ENCODE measurements at places on chromosomes 4 and X. TPM values are rescaled to one million over a fixed set of nuclear protein-coding genes. Genes with fewer than 3 reads are reported as not detected.
A peak's percentile ranks its signal among the peaks of the same experiment; 100 is the strongest.

DNA sequence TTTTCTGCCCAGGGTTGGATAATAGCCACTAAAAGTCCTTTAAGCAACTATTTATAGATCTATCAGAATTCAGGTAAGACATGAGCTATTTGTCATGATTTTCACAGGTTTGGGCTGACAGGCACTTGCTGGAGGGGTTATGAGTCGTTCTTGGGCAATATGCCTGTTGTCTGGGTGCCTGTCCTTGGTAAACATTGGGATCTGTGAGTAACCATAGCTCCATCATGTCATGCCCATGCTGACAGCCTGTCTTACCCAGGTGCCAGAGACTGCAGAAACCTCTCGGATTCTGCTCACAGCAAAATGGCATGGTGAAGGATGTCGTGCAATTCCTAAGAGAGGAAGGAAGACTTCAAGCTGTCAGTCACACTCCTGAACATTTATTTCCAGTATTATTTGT, 116.0 kb upstream of the PUDP start:
- DNase-seq: no peak
- peaks cover 2% of the 10 kb centered on the region for H3K27me3 ChIP-seq
- H3K4me3 ChIP-seq: no peak overlapping the region
- peaks cover 34% of the 10 kb centered on the region for H3K36me3 ChIP-seq

DNA sequence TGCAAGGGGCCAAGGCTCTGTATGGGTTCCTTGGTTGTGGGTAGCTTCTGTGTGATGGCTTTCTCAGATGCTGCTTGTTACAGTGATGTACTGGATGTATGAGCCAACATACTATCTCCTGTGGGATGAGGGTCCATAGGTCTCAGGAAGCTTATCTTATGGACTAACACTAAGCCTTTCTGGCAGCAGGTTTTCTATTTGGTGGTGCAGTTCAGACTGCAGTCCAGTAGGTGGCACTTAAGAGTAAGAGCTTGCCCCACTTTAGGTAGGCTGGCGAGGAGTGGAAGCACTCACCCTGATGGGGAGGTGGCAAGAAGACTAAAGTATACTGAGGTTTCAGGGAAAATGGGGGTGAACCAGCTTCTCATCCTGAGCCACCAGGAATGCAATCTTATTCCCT, 306.7 kb upstream of the MAOA start:
- no peak overlapping the region for H3K4me3 ChIP-seq
- peak; percentile 33 for DNase-seq
- H3K27me3 ChIP-seq: peaks cover 10% of the 10 kb centered on the region

GRCh38 chr4:137700072-137700471, 167.8 kb upstream of the PCDH18 start:
- H3K4me3 ChIP-seq: no peak overlapping the region
- H3K27me3 ChIP-seq: no peaks in the 10 kb centered on the region
- peaks cover 9% of the 10 kb centered on the region for H3K36me3 ChIP-seq
- DNase-seq: no peak

- H3K27me3 ChIP-seq: peaks cover 3% of the 10 kb centered on the region
- no peaks in the 10 kb centered on the region for H3K4me1 ChIP-seq
- H3K4me3 ChIP-seq: no peak overlapping the region
- no peak overlapping the region for H3K27ac ChIP-seq
These were observed 18.1 kb upstream of the APBB2 start for GRCh38 chr4:41232406-41232805.

- no peaks in the 10 kb centered on the region for H3K27me3 ChIP-seq
- no peak overlapping the region for H3K4me3 ChIP-seq
- DNase-seq: no peak
- H3K4me1 ChIP-seq: no peaks in the 10 kb centered on the region
- H3K36me3 ChIP-seq: no peaks in the 10 kb centered on the region
- H3K27ac ChIP-seq: no peak overlapping the region
These were observed 240.9 kb upstream of the VEGFC start for GRCh38 chr4:177033632-177034031.

DNA sequence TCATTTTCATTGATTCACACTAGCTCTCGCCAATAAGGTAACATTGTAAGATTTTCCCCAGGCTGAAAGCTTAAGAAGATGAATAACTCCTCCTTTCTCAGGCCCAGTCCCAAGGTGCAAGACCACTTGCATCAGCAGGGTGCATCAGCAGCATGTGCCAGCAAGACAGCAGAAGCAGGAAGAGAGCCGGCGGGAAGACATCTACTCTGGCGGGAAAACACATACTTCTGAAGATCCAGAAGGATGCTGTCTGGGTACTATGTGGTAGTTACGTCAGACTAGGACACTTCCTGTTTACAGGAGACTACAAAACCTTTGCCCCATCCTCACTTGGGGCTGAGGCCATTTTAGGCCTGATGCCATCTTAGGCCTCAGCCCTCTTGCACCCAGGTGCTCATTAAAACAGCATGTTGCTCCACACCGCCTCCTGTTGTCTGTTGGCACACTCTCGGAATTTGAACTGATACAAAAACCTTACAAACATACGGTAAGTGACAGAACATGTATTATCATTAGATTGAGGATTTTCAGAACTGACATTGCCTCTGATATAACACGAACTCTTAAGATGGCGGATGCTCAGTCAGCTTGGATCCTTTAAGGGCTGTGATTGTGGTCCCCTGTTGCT, 886.5 kb upstream of the EPHA5 start:
- H3K36me3 ChIP-seq: no peaks in the 10 kb centered on the region
- H3K4me3 ChIP-seq: no peak overlapping the region
- DNase-seq: no peak
- H3K27me3 ChIP-seq: no peaks in the 10 kb centered on the region
- H3K4me1 ChIP-seq: no peaks in the 10 kb centered on the region

GRCh38 chr4:68337522-68337921, 12.4 kb downstream of the YTHDC1 start:
- H3K27me3 ChIP-seq: peaks cover 3% of the 10 kb centered on the region
- H3K27ac ChIP-seq: no peak overlapping the region
- no peak for DNase-seq
- H3K4me1 ChIP-seq: peaks cover 58% of the 10 kb centered on the region

GRCh38 chr4:101527188-101527587, 179.9 kb upstream of the PPP3CA start:
- DNase-seq: peak; percentile 88
- peaks cover 36% of the 10 kb centered on the region for H3K27me3 ChIP-seq
- H3K27ac ChIP-seq: peak overlapping the region; percentile 57
- H3K4me3 ChIP-seq: peak overlapping the region; percentile 1
- no peaks in the 10 kb centered on the region for H3K36me3 ChIP-seq
- H3K4me1 ChIP-seq: peaks cover 23% of the 10 kb centered on the region

DNA sequence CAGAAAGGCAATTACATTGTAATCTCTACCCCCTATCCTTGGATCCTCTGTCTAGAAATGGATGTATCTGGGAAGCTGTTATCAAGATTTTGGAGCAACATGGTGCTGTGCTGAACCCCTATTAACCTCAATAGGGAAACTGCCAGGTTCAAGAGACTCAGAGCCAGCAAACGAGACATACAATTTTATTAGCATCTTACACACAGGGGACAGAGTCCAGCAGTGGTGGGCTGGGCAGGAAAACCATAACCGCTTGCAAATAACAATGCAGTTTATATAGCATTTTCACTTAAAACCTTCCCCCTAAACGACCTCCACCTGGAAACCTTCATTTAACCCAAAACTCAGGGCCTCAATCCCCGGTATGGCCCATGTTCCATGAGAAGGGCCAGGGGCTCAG, 79.5 kb downstream of the SYTL5 start:
- H3K4me3 ChIP-seq: no peak overlapping the region
- no peaks in the 10 kb centered on the region for H3K4me1 ChIP-seq
- no peak for DNase-seq
- no peak overlapping the region for H3K27ac ChIP-seq
- H3K36me3 ChIP-seq: no peaks in the 10 kb centered on the region
- no peaks in the 10 kb centered on the region for H3K27me3 ChIP-seq

DNA sequence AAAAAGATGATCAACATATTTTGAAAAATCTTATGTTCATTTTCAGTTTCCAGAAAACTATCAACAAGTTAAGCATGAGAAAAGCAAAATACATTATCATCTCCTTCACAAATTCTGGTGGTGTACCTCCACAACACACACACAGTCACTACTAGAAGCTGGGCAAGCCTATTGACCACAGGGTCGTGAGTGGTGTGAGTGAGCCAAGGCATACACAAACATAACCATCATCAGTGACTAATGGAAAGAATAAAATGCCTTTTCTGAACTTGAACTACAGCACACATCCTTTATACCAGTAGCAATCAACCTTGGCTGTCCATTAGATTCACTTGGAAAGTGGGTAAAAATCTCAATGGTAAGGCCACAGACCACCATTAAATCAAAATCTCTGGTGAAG, 180.2 kb downstream of the FAM47B start:
- no peaks in the 10 kb centered on the region for H3K4me1 ChIP-seq
- no peaks in the 10 kb centered on the region for H3K36me3 ChIP-seq
- no peak for DNase-seq
- no peak overlapping the region for H3K4me3 ChIP-seq
- H3K27ac ChIP-seq: no peak overlapping the region

- DNase-seq: no peak
- no peak overlapping the region for H3K4me3 ChIP-seq
- peaks cover 14% of the 10 kb centered on the region for H3K4me1 ChIP-seq
- H3K36me3 ChIP-seq: peaks cover 25% of the 10 kb centered on the region
- H3K27me3 ChIP-seq: peaks cover 2% of the 10 kb centered on the region
These were observed 116.7 kb downstream of the FNIP2 start for GRCh38 chr4:158885564-158885963.

- peaks cover 9% of the 10 kb centered on the region for H3K27me3 ChIP-seq
- H3K27ac ChIP-seq: no peak overlapping the region
- DNase-seq: no peak
- H3K4me3 ChIP-seq: no peak overlapping the region
These were observed 154.2 kb upstream of the FAM9B start for GRCh38 chrX:9188117-9188516.

- no peaks in the 10 kb centered on the region for H3K27me3 ChIP-seq
- H3K27ac ChIP-seq: no peak overlapping the region
- no peak for DNase-seq
- H3K4me3 ChIP-seq: no peak overlapping the region
- no peaks in the 10 kb centered on the region for H3K4me1 ChIP-seq
These were observed 124.2 kb upstream of the GUCY1A1 start for GRCh38 chr4:155542415-155542814.

DNA sequence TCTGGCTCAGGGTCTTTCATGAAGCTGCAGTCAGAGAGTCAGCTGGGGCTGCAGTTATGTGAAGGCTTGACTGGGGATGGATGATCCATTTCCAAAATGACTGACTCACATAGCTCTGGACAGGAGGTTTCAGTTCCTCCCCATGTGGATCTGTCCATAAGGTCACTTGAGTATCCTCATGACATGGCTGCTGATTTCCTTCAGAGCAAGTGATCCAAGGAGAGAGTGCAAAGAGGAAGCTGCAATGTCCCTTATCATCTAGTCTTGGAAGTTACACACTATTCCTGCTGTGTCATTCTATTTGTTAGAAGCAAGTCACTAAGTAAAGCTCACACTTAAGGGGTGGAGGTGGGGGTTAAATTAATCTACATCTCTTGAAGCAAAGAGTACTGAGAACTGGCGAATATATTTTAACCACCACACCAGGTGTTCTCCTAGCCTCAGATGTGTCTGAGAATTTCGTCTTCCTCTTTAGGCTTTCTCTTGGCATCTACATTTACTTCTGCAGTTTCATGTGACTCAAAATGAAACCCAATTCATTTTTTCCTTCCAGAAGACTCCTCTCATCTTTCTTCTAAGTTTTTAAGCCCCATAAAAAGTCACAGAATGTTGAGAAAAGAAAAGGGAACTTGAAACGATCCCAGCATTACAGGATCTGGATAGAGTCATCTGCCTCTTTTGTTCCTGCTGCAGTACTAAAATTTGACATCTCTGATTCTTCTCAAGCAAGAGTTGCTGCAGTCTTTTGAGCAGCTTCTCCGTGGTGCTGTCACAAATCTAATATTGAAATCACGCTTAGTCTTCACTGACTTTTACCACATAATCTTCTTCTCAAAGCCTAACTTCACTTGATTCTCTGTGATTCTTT, 3.8 kb upstream of the GRPR start:
- H3K4me3 ChIP-seq: no peak overlapping the region
- H3K4me1 ChIP-seq: peaks cover 8% of the 10 kb centered on the region
- H3K27ac ChIP-seq: no peak overlapping the region
- H3K36me3 ChIP-seq: no peaks in the 10 kb centered on the region
- peaks cover 23% of the 10 kb centered on the region for H3K27me3 ChIP-seq

DNA sequence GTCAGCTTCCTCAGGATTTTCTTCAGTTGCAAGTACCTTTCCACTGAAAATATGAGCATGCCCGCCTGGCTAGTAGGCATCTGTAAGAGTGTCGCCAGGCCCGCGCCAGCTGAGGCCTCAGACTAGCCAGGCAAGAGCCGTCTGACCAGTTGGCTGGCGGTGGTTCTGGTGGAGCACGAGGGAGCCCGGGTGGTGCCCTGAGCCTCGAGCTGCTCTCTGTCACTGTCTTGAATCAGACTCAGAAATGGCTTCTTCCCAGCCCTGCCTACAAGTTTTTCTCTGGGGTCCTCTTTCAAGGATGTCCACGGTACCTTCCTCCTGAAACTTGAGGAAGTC, 11.9 kb downstream of the GRPEL1 start:
- no peak for DNase-seq
- no peak overlapping the region for H3K4me3 ChIP-seq
- H3K4me1 ChIP-seq: peaks cover 23% of the 10 kb centered on the region
- H3K27ac ChIP-seq: no peak overlapping the region

- H3K4me3 ChIP-seq: no peak overlapping the region
- no peak for DNase-seq
- no peaks in the 10 kb centered on the region for H3K36me3 ChIP-seq
- H3K27ac ChIP-seq: no peak overlapping the region
These were observed 119.2 kb upstream of the VCX3B start for GRCh38 chrX:8345473-8345872.

DNA sequence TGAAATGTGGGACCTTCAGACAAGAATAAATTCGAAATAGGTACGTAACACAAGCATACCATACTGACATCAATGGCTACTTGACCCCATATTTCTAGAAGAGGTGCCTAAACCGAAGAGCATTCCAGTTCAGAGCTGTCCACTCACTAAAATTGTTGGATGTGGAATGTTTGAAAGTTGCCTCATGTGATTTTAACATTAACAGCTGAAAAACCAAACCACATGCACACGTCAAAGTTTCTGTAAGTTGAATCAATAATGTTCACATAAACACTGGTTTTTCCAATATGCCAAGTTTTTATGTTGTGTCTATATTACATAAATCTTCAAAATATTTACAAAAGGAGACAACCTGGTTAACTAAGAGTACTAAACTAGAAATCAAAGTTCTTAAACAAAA, 3.5 kb downstream of the UBE2D3 start:
- no peak overlapping the region for H3K27ac ChIP-seq
- no peaks in the 10 kb centered on the region for H3K36me3 ChIP-seq
- peaks cover 10% of the 10 kb centered on the region for H3K4me1 ChIP-seq

- peaks cover 3% of the 10 kb centered on the region for H3K27me3 ChIP-seq
- H3K4me1 ChIP-seq: no peaks in the 10 kb centered on the region
- H3K27ac ChIP-seq: no peak overlapping the region
- H3K4me3 ChIP-seq: no peak overlapping the region
These were observed 11.8 kb downstream of the ANOS1 start for GRCh38 chrX:8720136-8720535.

HSFX4 gene
- not detected for polyA plus RNA-seq

FAM9B gene
- 2.5 TPM for polyA plus RNA-seq

PPP4R3C gene
- not detected for polyA plus RNA-seq

TCEAL1 gene
- polyA plus RNA-seq: 21.3 TPM

MAPK10 gene
- not detected for polyA plus RNA-seq

All from immature natural killer cell (primary cell).